Karpas-422 (cell line): ENCODE measurements at places on chromosomes 16 and 17.

- no peak for DNase-seq
Measured at GRCh38 chr16:8683640-8684039, 9.2 kb downstream of the ABAT start.

DNA sequence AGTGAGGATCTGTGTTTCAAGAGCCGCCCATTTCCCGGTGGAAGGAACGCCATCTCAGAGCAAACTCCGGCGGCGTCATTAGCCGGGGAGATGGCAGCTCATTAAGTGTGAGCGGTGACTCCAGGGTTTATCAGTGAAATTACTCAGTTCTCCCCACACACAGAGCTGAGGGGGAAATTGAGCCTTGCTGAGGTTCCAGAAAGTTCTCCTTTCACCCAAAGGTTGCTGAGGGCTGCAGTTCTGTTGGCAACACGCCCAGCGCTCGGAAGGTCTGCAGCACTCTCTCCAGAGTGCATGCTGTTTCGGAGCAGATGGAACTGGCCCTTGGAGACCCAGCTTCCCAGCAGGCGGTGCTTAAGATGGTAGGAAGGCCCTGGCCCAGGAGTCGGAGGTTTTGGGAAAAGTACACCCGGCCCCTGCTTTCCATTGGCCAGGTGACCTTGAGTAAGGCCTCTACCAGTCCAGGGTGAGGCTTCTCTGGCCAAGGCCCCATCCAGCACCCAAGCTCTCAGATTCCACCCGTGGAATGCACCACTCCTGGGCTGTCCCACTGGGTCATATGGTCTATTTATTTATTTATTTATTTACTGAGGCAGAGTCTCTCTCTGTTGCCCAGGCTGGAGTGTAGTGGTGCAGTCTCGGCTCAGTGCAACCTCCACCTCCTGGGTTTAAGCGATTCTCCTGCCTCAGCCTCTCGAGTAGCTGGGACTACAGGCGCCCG, 167.7 kb upstream of the CIBAR2 start:
- no peak for DNase-seq

DNA sequence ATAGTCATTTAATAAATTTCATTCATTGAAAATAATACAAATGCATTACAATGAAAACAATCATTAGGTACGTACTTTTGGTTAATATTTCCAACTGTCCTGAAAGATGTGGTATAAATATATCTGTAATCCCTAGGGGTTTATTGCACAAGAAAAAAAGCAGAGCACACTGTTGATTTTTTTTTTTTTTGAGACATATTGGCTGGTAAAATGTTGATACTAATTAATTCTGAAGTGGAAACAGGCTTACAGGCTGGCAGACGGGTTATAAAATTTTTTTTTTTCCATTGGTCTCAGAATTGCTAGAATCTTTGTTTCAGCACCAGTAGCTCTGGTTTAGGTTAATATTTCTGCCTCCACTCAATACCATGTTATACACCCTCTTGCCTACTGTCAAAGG, 193.6 kb downstream of the MAP2K6 start:
- no peak for DNase-seq

DNA sequence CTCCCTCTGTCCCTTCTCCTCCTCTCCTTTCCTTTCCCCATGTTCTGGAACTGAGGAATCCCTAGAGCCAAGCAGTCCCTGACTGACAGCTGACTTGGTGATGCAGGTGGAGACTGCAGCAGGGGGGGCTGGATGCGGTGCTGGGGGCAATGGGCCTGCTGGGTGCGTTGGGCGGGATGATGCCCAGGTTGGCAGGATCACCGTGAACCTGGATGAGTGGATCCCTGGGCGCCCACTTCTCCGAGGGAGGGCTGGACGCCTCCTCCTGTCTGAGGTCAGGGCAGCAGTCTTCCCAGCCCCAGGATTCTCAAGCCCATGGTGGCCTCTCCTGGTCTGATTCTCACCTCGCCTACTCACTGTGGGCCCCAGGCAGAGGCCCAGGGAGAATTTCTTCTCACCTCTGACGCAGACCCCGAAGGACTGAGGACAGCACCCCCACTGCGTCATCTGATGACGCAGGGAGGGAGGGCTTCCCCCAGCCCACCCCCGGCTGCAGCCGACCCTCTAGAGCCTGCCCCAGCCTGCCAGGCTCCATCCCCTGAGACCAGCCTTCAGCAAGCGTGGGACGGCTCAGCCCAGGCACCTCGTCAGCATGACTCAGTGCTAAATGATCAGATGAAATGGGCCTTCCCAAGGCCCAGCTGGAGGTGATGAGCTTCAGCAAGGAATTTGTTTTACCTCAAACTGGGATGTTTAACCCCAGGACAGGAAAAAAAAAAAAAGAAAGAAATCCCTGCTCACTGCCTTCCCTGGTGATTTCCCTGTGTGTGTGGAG, 188.0 kb upstream of the TNRC6C start:
- DNase-seq = no peak

DNA sequence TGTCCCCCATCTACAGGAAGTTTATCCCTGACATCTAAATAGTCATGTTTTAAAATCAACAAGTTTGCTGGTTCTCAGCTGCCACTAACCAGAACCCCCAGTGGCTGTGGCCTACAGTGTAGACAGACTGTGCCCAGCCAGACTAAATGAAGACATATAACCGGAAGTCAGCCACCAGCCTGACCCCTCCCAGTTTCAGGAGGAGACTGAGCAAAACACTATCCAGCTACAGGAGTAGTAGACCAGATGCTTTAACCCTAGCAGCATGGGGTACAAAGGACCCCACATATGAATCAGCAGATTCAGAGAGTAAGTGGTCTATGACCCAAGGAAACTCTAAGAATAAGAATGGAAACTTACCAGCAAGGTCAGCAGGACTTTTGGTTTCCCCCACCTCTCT, 83.4 kb downstream of the HIC1 start:
- peak; percentile 61 for DNase-seq

DNA sequence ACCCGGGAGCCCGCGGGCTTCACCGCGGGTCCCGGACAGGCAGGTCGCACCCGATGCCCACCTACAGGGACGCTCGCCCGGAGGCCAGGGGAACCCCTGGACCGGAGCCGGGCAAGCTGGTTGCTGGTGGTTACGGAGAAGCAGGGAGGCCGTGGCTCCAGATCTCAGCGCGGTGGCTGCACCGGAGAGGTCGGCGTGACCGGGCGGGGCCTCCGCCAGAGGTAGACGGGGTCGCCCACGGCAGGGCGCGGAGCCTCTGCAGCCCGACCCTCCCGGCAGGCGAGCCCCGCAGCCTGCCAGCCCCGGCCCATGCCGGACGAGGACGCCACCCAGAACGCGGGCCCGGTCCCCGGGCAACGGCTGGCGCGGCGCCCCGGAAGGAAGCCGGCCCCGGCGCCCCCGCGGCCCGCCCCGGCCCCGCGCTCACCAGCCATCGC, 341 bp downstream of the PCYT2 start:
- DNase-seq = peak; percentile 58

GRCh38 chr16:48231727-48232492, 12.2 kb upstream of the LONP2 start:
- DNase-seq = peak; percentile 79

- DNase-seq = peak; percentile 74
Measured at GRCh38 chr17:61587807-61588660, 3.0 kb downstream of the NACA2 start.

- DNase-seq = no peak
Measured at GRCh38 chr16:4283441-4283840, 10.6 kb upstream of the TFAP4 start.
